RPMI7951 (cell line): ENCODE measurements at places on chromosomes 3 and 15. TPM values are rescaled to one million over a fixed set of nuclear protein-coding genes. Genes with fewer than 3 reads are reported as not detected.

Gene CCDC13
- 0.20 and 0.48 TPM in 2 replicates for total RNA-seq

Gene STAB1
- under 0.01 TPM in 2 replicates for total RNA-seq

Gene SPATA12
- 0.39 TPM in 1 of 2 replicates, not detected in the other for total RNA-seq

Gene CCDC54
- not detected in 2 replicates for total RNA-seq

Gene TP53BP1
- total RNA-seq, result 25.4 and 26.7 TPM in 2 replicates

Gene GOLGA6D
- total RNA-seq, result not detected in 2 replicates

Gene FYCO1
- total RNA-seq, result 6.4 and 6.6 TPM in 2 replicates

DNA sequence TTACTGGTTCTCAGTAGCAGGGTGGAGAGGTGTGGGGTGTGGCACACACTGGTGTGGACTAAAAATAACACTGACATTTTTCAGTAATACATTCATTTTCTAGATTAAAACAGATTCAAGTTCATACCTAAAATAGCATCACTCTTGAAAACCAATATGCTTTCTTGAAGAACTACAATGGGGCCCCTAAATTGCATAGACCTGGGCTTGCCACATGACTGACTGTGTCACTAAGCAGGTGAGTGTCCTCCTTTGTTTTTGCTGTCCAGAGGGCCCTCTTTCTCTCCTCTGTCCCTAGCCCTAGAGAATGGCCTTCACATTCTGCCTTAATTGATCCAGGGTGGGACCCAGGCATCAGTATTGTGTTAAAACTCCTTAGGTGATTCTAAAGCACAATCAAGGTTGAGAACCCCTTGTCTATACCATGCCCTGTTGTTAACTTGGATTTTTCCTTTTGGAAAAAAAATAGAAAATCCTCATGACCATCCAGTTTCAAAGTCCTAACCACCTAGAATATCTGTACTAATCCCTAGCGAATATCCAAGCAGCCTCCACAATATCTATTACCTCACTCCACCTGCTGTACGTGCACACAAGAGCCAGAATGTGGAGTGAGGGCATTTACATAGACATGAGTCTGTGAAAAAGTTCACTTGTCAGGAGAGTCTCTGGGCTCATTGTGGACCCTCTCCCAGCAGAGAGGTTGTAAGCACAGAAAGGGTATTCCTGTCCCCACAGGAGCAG lies 18.7 kb upstream of the TMEM41A start:
- DNase-seq, result no peak

DNA sequence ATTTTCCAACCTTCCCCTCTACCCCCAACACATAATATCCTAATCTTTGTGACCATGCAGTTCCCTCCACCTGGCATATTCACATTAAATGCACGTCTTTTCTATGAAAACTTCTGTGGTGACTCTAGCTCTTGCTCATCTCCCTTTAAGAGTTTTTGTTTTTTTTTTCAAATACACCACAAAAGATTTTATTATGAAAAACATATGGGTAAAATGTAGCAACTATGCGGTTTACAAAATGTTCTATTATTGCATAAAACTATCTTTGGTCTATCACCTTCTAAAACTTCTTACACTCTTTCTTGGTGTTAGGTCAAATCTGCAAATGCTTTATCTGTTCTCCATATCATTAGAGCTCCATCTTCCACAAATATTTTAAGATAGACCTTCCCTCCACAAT lies 38.6 kb upstream of the ADGRG7 start:
- no peak for DNase-seq

- DNase-seq, result no peak
These were observed 6.7 kb downstream of the ABHD17C start for GRCh38 chr15:80701676-80702311.

- DNase-seq, result no peak
These were observed 62.7 kb downstream of the GRIP2 start for GRCh38 chr3:14477311-14477935.

GRCh38 chr3:157179365-157179803 lies 19.4 kb upstream of the CCNL1 start:
- no peak for DNase-seq
